ENCODE measurements at places on chromosomes 5 and 9.

- no peak for DNase-seq
- H3K27me3 ChIP-seq, result no peaks in the 10 kb centered on the region
- H3K4me1 ChIP-seq, result no peaks in the 10 kb centered on the region
- H3K27ac ChIP-seq, result no peak overlapping the region
These were observed 154.2 kb upstream of the TNPO1 start for GRCh38 chr5:72662305-72662704.

- H3K27ac ChIP-seq, result no peak overlapping the region
- H3K27me3 ChIP-seq, result no peaks in the 10 kb centered on the region
- H3K4me1 ChIP-seq, result no peaks in the 10 kb centered on the region
- no peak for DNase-seq
- H3K36me3 ChIP-seq, result no peaks in the 10 kb centered on the region
- no peak overlapping the region for H3K4me3 ChIP-seq
These were observed 58.3 kb upstream of the PLPP6 start for GRCh38 chr9:4603830-4604229.

DNA sequence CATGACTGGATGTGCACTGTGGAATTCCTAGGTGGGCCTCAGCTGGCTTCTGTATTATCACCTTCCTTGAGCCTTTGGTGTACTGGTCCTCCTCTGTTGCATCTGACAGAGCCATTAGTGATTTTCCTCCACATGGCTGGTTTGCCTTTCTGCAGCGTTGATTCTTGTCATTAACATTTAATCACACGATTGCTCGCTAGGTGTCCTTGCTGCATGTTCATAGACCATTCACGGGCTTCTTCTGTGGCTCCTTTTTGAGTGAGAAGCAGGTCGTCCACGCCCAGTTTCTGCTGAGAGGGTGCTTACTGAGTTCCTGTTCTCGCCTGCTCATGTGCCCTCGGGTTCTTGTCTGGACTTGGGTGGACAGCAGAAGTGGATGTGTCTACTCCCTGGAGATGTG lies 29.3 kb downstream of the ADAMTS16 start:
- no peak overlapping the region for H3K4me3 ChIP-seq
- DNase-seq, result no peak
- no peaks in the 10 kb centered on the region for H3K4me1 ChIP-seq
- H3K27ac ChIP-seq, result no peak overlapping the region

GRCh38 chr9:93305497-93306020 lies 121.6 kb downstream of the WNK2 start:
- H3K36me3 ChIP-seq, result no peaks in the 10 kb centered on the region
- H3K4me3 ChIP-seq, result no peak overlapping the region
- DNase-seq, result no peak
- H3K27ac ChIP-seq, result peak overlapping the region; percentile 37
- H3K27me3 ChIP-seq, result no peaks in the 10 kb centered on the region

GRCh38 chr9:79014929-79015699 lies 556.7 kb upstream of the TLE4 start:
- DNase-seq, result no peak
- no peaks in the 10 kb centered on the region for H3K4me1 ChIP-seq
- no peak overlapping the region for H3K4me3 ChIP-seq
- H3K36me3 ChIP-seq, result no peaks in the 10 kb centered on the region

GRCh38 chr9:6896562-6896961 lies 138.8 kb downstream of the KDM4C start:
- H3K27ac ChIP-seq, result no peak overlapping the region
- H3K36me3 ChIP-seq, result peaks cover 10% of the 10 kb centered on the region
- H3K4me1 ChIP-seq, result peaks cover 2% of the 10 kb centered on the region
- H3K4me3 ChIP-seq, result no peak overlapping the region
- H3K27me3 ChIP-seq, result no peaks in the 10 kb centered on the region
- DNase-seq, result no peak

- H3K27ac ChIP-seq, result no peak overlapping the region
- DNase-seq, result no peak
- H3K4me1 ChIP-seq, result no peaks in the 10 kb centered on the region
- no peaks in the 10 kb centered on the region for H3K36me3 ChIP-seq
- no peak overlapping the region for H3K4me3 ChIP-seq
These were observed 2095.5 kb upstream of the C9orf72 start for GRCh38 chr9:29668732-29669131.

GRCh38 chr5:153899746-153900145 lies 139.0 kb downstream of the FAM114A2 start:
- no peaks in the 10 kb centered on the region for H3K36me3 ChIP-seq
- no peaks in the 10 kb centered on the region for H3K27me3 ChIP-seq
- no peaks in the 10 kb centered on the region for H3K4me1 ChIP-seq
- no peak for DNase-seq
- peak overlapping the region; percentile 74 for H3K27ac ChIP-seq
- H3K4me3 ChIP-seq, result no peak overlapping the region
